ENCODE measurements at places on chromosomes 5 and 9.

GRCh38 chr5:33369485-33370465 lies 71.0 kb upstream of the TARS1 start:
- DNase-seq = no peak

DNA sequence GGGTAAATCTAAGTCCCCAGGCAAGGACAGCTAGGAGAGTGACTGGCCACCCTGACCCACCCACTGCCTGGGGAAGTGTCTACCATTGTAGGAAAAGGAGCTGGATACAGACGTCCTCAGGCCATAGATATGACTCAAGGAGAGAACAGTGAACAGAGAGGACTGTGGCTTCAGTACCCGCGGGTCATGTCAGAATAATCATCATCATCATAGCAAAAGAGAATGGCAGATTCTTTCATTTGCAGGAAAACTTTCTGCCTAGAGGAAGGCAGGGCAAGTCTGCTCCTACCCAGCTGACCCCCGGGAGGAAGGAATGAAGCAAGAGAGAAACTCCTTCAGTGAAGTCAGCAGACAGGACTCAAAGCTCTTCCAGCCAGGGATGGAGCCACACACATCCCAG lies 52.2 kb upstream of the UBTD2 start:
- no peak for DNase-seq

- no peak for DNase-seq
These were observed 16.9 kb downstream of the DNAJC18 start for GRCh38 chr5:139422307-139422893.

DNA sequence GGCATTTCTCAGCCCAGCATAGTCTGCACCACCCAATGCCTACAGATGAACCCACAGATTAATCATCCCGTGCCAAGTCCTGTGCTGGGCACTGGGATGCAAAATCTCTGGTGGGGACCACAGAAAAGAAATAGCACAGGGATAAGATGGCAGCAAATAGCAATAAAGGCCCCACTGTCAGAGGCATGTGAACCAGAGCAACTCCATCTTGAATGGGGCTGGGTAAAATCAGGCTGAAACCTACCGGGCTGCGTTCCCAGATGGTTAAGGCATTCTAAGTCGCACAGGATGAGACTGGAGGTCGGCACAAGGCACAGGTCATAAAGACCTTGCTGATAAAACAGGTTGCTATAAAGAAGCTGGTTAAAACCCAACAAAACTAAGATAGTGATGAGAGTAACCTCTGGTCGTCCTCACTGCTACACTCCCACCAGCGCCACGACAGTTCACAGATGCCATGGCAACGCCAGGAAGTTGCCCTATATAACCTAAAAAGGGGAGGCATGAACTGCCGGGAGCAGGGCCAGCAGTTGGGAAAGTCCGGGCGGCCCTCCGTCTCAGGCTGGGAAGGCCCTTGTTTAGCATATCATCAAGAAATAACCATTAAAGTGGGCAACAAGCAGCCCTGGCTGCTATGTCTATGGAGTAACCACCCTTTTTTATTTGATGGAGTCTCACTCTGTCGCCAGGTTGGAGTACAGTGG lies 65.2 kb downstream of the C9orf50 start:
- DNase-seq = no peak

DNA sequence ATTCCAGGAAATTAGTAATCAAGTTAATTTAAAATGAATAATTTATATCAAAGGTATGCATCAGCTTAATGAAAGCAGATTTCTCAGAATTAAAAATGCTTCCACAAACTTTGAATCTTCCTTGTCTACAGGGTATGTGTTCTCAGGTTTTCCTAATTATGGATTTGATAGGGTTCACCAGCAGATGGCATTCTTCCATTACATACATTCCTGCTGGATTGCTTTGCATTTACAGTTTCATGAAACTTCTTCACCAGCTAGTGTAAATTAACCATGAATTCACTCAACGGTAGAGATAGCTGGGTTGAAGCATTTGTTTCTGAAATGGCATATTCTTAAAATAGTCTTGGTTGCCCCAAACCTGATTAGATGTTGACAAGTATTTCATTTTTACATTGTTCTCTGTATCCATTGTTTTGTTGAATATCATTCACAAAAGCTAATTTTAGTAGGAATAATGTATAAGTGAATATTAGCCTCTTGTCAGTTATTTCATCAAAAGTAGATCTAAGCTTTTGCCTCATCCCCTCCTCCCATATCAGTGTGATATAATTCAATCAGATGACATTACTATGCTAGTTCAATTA lies 68.7 kb upstream of the WDR41 start:
- no peak for DNase-seq

DNA sequence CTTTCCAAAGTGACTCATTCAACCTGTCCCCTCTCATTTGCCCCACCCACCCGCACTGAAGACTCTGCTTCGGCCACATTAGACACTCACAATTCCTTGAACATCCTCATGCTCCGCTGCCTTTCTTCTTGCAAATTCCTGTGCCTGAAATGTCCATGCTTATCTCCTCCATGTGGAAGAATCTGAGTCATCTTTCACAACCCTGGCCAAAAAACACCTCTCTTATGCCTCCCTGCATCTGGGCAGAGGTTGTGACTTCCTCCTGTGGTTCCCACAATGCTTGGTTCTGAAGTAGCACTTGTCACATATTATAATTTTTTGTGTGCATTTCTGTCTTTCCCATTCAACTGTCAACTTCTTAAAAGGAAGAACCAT lies 238.6 kb downstream of the ENC1 start:
- DNase-seq = no peak

GRCh38 chr5:161093100-161093499 lies 241.1 kb upstream of the ATP10B start:
- no peak for DNase-seq

GRCh38 chr5:82422001-82422740 lies 144.0 kb upstream of the RPS23 start:
- no peak for DNase-seq

DNA sequence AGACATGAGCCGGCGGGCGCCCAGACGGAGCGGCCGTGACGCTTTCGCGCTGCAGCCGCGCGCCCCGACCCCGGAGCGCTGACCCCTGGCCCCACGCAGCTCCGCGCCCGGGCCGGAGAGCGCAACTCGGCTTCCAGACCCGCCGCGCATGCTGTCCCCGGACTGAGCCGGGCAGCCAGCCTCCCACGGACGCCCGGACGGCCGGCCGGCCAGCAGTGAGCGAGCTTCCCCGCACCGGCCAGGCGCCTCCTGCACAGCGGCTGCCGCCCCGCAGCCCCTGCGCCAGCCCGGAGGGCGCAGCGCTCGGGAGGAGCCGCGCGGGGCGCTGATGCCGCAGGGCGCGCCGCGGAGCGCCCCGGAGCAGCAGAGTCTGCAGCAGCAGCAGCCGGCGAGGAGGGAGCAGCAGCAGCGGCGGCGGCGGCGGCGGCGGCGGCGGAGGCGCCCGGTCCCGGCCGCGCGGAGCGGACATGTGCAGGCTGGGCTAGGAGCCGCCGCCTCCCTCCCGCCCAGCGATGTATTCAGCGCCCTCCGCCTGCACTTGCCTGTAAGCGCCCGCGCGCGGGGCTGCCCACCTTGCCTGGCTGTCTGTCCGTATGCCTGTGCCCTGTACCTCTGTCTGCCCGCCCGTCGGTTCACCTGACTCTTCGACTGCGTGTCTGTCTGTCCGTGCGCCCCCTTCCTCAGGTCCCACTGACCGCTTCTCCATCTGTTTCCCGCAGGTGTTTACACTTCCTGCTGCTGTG lies 412 bp downstream of the FGF18 start:
- DNase-seq = no peak

- DNase-seq = no peak
These were observed 439.5 kb downstream of the GADD45G start for GRCh38 chr9:90044263-90044662.

GRCh38 chr9:21255538-21256212 lies 15.9 kb upstream of the IFNA14 start:
- DNase-seq = no peak

- no peak for DNase-seq
These were observed 323.4 kb downstream of the PSAT1 start for GRCh38 chr9:78620303-78620702.

DNA sequence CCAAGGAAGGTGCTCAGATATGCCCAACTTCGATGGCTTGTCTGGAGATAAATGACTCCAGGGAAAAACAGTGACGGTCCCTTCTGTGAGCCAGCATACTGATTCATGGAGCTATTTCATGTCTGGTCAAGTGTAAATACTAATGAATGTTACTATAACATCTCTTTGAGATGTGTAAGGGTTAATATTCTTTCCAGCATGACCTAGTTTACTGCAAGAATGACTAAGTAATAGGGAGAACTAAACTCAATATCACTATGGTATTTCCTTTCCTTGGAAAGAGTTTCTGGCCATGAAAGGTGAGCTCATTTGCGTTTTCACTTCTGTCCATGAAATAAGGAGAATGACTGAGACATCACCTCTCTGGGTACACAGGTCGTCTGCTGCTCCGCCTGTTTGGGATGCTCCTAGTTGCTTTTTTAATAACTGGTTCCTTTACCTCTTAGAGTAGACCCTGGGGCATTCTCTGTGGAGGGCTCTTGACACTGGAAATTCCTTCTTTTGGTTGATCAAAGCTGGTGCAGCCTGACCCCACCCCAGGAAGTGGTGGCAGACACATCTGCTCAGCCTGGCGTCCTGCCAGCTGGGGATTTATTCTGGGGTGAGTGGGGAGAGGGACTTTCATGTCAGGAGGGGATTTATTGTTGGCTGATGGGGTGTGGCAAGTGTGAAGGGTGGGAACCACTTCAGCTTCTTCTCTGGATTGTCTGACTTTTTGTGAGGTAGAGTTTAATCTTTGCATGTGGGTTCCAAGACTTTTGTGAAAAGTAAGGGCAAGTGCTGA lies 250.0 kb upstream of the MPDZ start:
- no peak for DNase-seq

- DNase-seq = no peak
These were observed 79.5 kb downstream of the SEMA4D start for GRCh38 chr9:89418474-89418845.

DNA sequence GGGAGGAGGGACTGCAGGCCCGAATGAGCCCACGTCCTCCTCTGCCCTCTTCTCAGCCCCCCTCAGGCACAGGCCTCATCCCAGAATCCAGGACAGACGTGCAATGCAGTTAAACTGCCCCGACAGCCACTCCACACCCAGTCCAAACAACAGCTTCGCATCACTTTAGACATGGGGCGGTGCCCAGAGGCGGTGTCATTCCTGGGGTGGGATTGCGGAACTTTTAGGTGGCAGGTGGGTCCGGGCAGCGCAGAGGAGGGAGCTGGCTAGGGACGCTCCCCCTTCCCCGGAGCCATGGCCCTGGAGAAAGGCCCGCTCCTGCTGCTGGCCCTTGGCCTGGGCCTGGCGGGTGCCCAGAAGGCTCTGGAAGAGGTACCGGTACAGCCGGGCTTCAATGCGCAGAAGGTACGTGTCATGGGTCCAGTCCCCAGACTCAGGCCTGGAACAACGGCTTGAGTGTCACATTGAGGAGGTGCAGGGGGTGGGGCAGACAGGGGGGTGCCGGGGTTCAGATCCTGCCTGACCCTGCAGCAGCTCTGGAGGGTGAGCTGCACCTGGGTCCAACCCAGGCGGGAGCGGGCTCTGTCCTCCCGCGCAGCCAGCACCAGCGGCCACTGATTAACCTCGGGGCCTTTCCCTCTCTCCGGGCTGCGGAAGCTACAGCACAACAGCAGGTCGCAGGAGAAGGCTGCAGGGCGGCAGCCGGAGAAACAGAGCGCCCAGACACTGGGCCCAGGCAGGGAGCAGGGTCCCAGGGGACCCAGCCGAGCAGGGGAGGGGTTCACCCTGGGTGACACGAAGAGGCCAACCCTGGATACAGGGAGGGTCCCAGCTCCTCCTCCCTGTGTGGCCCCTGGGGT lies 25.2 kb downstream of the GLT6D1 start:
- DNase-seq = no peak

DNA sequence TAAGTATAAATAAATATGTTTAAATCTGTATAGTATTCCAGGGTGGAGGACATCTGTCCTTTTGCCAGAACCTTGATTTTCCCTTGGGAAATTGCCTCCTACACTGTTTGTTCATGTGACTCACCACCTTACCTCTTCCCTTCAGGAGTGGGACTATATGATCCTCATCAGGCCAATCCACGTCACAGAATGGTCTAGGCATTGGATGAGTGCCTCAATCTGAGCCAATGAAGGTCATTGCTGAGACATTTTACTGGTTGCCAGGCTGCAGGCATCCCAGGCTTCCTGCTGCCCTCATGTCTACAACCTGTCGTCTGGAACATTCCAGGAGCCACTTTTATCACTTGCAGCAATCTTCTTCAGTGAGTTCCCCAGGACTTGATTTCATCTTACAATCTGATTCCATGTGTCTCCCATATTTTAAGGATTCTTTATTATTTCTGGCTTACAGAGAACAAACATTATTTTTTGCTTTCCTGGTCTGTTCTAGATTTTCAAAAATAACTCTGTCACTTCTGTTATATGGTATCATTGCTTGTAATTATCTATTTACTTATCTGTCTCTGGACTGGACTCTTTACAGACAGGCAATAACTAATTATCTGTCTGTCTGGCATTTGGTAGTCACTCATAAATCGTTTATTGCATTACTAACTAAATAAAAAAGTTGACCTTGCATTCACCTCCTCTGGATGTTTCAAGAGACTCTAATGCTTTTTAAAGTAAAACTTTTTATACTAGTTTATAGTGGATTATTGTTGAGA lies 107.3 kb upstream of the APC start:
- DNase-seq = no peak

- DNase-seq = no peak
These were observed 99.6 kb downstream of the ASTN2 start for GRCh38 chr9:117315236-117315635.

- no peak for DNase-seq
These were observed 2.1 kb upstream of the FOXE1 start for GRCh38 chr9:97850746-97851445.

DNA sequence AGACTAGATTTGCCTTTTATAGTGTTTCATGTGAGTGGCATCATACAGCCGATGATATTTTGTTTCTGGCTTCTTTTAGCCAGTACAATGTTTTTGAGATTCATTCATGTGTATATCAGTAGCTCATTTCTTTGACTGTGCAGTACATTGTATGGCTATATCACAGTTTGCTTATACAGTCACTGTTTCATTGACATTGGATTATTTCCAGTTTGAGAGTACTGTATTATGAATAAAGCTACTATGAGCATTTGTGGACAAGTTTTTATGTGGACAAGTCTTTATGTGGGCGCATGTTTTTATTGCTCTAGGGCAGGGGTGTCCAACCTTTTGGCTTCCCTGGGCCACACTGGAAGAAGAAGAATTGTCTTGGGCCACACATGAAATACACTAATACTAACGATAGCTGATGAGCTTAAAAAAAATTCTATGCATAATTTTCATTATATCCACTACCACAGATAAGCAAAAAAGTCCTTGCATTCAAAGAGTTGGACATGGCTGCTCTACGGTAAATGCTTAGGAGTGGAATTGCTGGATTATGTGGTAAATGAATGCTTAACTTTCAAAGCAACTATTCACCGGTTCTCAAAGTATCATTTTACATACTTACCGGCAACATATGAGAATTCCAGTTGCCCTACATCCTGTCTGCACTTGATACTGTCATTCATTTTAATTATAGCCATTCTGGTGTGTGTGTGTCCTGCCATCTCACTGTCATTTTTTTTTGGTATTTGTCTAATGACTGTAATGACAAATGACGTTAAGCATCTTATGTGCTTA lies 177.8 kb downstream of the RGS3 start:
- DNase-seq = no peak

Data from stimulated activated CD8-positive, alpha-beta memory T cell treated with anti-CD3 and anti-CD28 coated beads, Interleukin-2, amount 100 ng/mL, for 1 hour (primary cell).